H4 (cell line): ENCODE measurements at places on chromosomes 1 and 21. TPM values are rescaled to one million over a fixed set of nuclear protein-coding genes. Genes with fewer than 3 reads are reported as not detected.

- DNase-seq = peak; percentile 34
Observed at GRCh38 chr1:17875882-17876280, 120.7 kb downstream of the ACTL8 start.

DNA sequence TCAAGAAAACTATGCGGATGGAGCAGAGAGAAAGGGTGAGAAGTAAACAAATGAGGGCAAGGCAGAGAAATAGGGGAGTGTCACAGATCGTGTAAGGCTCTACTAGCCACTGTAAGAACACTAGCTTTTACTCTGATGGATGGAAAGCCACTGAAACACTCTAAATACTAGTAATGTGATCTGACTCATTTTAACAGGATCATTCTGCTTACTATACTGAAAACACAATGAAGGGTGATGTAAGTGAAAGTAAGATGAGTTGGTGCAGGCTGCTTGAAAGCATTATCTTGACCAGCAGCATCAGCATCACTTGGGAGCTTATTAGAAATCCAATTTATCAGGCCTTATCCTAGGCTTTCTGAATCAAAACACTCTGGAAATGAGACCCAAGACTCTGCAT lies 32.7 kb downstream of the TUT4 start:
- DNase-seq = no peak

DNA sequence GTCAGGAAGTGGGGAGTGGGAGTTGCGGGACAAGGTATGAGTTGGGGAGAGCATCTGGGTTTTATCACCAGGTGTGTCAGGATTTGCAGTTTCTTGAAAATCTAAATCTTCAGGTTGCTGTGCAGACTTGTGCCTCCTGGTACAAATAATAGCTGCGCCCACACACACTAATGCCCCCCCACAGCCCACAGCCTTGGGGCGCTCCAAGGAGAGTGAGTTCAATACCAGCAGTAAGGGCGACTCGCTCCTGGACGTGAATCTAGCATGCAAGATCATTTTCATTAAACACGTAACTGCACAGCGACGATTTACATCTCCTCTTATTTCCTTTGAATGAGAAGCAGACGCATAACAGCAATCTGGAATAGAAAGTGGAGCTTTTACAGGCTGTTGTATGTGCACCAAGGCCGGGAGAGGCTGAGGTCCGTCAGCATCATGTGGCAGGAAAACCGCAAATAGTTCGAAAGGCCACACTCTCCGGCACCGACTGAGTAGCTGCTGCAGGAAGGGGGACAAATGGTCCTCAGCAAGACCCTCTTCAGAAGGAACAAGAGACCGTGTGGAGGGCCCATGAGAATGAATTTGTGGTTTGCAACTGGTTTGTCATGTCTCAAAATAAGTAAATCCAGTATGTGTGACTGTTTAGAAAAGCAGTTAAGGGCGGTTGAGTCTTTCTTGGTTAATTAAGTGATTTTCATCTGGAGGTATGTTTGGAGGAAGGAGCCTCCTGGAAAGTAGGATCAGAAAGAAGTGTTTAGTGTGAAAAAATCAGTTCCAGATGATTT lies 439.5 kb downstream of the SMYD3 start:
- peak; percentile 52 for DNase-seq

DNA sequence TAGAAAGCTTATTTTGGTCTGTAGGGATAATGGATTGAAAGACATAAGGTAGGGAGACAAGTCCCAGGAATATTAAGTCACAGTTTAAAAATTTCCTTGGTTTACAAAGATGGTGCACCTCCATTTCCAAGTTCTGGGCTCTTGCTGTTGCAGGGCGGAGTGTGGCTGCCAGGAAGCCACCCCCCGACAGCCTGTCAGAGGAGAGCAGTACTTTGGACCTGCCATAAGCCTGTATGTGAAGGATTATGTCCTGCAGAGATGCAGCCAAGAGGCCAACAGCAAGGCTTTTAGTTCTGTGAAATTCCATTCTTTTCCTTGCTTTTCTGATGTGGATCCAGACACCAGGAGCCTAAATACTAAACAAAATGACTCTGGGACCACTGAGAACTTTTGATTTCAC lies 31.9 kb upstream of the GTF2B start:
- DNase-seq = no peak

DNA sequence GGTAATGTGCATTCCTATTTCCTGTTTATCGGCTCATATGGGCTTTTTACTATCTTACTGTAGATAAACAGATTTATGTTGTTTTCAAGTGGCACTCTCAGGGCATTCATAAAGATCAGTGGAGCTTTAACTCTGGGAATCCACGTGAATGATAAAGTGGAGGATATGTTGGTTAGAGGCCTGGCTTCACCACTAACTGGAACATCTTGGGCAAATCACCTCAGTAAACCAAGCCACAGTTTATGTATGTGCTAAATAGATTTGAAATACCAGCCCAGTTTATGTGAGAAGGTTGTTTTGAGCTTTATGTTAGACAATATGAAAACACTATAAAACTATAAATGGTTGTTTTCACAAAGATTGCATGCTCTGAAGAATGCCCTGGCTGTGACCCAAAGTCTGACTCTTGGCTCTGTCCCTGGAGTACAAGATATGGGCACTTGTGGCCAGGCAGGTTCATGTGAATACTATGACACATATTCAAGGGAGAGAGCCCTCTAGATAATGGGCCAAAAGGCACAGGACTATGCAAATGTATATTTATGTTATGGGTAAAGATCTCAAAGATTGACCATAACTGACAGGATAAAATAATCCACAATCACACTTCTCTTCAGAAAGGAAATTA lies 36.7 kb downstream of the FAM163A start:
- DNase-seq = peak; percentile 38

GRCh38 chr1:155093911-155094621 lies 15.4 kb downstream of the EFNA3 start:
- no peak for DNase-seq

GRCh38 chr1:9294910-9295636 lies 2.4 kb downstream of the SPSB1 start:
- peak; percentile 66 for DNase-seq

DNA sequence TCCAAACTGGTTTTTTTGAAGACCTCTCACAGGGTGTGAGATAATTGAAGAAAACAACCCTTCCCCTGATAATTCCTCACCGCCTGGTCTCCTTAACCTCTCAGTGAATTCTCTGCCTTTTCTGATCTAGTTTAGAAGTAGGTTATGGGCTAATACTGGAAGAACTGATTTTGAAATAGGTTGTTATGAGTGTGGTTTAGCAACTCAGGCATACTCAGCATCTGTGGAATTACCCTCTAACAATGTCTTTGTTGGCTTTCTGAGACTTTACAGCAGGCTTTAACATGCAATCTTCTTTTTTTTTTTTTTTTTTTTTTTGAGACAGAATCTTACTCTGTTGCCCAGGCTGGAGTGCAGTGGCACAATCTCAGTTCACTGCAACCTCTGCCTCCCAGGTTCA lies 10.3 kb upstream of the PLD5 start:
- no peak for DNase-seq

DNA sequence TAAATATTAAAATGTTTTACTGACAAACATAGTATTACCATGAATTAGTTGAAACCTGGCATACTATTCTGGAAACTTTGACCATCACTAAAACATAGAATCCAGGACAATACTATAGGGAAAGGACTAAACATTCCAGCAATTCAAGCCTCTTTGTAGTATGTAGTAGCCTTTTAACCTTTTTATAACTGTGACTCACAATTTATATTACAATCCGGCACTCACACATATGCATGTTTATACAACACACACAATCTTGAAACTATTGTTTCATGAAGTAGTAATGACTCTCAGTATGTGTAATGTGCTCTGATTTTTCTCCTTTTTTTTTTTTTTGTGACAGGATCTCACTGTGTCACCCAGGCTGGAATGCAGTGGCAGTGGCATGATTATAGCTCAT lies 64.3 kb downstream of the ANKRD13C start:
- DNase-seq = no peak

DNA sequence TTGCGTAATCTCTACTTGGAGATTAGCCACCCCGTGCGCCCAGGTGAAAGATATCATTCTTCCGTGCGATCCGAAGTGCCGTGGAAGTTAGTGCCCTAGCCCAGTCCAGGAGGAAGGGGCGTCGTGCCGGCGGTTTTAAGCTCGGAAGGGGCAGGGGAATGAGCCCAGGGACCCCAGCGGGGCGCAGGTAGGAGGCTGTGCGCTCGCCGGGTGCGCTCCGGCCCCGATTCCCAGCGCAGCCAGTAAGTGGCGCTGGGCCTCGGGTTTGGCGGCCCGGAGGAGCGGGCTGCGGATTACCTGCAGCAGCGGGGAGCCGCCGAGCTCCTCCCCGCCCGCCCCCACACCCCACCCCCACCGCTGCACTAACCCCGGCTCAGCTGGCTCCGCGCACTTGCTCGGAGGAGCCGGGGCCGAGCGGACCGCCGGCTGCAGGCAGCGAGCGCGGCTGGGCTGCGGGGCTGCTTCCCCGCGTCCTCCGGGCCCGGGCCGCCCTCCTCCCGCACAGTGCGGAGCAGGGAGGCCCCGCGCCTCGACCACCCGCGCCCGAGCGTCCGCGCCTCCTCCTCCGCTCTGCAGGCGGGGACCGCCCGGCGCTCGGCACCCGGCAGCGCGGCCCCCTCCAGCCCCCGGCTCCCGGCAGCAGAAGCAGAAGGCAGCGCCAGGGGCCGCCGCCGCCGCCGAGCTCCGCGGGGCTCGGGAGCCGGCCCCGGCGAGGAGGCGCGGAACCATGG lies at the start of gene RYR2:
Gene RYR2, plus strand, starts transcription at position 390 of the 731 bp plus-strand sequence. Its CDS starts 338 bp downstream, at position 728.
- no peak for DNase-seq

GRCh38 chr1:109933856-109934711 lies 23.4 kb downstream of the CSF1 start:
- no peak for DNase-seq

DNA sequence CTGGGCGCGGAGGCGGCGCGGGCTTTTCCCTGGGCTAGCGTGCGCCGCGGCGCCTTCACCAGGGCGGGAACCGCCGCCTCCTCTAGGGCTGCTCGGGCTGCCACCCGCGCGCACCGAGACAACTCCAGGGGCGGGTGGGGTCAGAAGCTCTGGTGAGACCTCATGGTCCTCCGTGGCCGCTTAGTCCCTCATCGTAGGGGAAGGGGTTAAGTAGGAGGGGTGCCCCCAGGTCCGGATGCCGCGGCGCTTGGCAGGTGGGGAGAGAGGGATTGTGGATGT lies 559 bp downstream of the SERTAD4 start:
- DNase-seq = no peak

GRCh38 chr21:35664683-35665082 lies 395.6 kb downstream of the SETD4 start:
- peak; percentile 70 for DNase-seq

DNA sequence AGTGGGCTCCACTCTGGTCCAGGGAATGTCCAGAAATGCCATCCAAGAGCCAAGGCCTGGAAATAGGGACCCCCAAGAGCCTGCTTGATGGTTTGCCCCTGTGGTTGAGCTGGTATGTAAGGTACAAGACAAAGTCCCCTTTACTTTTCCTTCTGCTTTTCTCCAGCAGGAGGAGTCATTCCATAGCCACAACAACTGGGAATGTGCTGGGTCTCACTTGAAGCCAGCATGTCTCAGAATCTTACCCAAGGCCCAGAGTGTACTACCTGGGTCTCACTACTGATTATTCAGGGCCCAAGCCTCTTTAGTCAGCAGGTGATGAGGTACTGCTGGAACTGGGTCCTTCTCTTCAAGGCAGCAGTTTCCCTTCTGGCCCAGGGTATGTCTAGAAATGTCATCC lies 62.1 kb upstream of the CD55 start:
- no peak for DNase-seq

DNA sequence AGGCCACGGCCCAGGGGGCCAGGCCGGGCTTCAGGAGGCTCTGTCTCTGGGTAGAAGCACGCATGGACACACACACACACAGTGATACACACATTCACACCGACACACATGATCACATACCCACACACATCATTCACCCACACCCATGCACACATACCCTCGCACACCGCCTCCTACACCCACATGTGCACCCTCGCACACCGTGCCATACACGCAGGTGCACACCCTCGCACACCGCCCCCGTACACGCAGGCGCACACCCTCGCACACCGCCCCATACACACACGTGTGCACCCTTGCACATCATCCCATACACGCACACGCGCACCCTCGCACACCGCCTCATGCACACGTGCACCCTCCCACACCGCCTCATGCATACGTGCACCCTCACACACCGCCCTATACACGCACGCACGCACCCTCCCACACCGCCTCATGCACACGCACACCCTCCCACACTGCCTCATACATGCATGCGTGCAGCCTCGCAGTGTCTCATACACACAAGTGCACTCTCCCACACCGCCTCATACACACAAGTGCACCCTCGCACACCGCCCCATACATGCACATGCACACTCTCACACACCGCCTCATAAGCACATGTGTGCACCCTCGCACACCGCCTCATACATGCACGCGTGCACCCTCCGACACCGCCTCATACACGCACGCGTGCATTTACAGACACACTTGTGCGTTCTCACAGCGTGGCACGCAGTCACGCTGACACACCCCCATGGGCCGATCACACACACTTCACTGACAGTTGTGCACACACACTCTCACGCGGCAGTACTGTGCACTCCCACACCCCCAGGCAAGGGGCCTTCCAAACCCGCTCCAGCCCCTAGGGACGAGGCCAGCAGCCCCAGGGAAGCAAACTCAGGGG lies 128.1 kb downstream of the SIK1 start:
- no peak for DNase-seq

DNA sequence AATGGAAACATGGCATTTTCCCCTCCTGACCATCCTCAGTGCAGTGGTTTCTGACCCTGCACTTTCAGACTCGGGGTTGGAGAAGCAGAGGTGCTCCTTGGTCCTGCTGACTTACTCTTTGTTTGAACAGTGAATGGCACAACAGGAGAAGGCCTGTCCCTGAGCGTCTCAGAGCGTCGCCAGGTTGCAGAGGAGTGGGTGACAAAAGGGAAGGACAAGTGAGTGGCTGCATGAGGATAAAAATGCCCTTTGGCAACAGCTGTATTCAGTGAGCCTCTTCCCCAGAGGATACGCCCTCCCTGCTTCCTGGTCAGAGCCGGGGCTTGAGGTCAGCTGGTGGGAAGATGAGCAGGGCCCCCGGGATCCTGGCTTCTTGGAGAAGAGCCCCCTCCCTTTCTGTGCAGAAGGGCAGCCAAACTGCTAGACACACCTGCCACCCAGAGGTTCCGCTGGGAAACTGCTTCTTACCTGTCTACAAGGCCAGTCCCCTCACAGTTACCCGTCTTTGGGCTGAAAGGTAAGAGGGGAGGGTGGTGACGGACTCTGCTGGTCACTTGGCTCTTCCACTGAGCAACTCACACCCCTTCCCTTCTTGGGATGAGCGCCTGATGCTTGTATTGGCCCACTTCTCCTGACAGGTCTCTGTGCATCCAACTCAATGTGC lies 16.6 kb downstream of the NPL start:
- no peak for DNase-seq

GRCh38 chr1:106526650-106527049 lies 529.8 kb upstream of the PRMT6 start:
- no peak for DNase-seq

TMEM240 gene
- total RNA-seq = not detected in 2 replicates

RGSL1 gene
- not detected in 2 replicates for total RNA-seq

RIMKLA gene
- 0.85 and 1.0 TPM in 2 replicates for total RNA-seq

C8B gene
- not detected in 2 replicates for total RNA-seq

RHD gene
- not detected in 2 replicates for total RNA-seq

SIKE1 gene
- 26.4 and 39.9 TPM in 2 replicates for total RNA-seq

RBP7 gene
- not detected in 2 replicates for total RNA-seq

TENT5C gene
- total RNA-seq = 0.76 and 1.1 TPM in 2 replicates
